ENCODE measurements at places on chromosomes 6 and 20.
A peak's percentile ranks its signal among the peaks of the same experiment; 100 is the strongest.

- peak; percentile 2 for DNase-seq
Measured at GRCh38 chr6:111129013-111129412, 41.7 kb downstream of the SLC16A10 start.

DNA sequence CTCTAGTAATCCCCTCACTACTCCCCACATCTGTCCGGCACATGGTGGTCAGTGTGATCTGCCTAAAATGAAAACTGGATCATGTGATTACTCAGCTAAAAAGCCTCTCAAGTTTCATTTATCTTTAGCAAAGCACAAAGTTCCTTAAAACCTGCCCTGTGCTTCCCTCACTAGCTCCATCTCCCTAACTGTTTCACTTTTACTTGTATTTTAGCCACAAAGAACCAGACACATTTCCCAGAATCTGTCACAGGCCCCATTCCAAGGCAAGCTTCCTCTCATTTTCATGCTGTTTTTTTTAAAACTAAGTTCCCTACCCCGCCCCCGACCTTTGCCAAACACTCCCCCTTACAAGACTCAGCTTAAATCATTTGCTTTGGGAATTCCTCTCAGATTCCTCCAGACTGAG is 8.9 kb upstream of the IGF2R start:
- peak; percentile 25 for DNase-seq

GRCh38 chr6:34531580-34532201 is 24.4 kb downstream of the SPDEF start:
- DNase-seq, result peak; percentile 75

GRCh38 chr20:58639182-58640146 is 11.6 kb upstream of the STX16 start:
- no peak for DNase-seq

DNA sequence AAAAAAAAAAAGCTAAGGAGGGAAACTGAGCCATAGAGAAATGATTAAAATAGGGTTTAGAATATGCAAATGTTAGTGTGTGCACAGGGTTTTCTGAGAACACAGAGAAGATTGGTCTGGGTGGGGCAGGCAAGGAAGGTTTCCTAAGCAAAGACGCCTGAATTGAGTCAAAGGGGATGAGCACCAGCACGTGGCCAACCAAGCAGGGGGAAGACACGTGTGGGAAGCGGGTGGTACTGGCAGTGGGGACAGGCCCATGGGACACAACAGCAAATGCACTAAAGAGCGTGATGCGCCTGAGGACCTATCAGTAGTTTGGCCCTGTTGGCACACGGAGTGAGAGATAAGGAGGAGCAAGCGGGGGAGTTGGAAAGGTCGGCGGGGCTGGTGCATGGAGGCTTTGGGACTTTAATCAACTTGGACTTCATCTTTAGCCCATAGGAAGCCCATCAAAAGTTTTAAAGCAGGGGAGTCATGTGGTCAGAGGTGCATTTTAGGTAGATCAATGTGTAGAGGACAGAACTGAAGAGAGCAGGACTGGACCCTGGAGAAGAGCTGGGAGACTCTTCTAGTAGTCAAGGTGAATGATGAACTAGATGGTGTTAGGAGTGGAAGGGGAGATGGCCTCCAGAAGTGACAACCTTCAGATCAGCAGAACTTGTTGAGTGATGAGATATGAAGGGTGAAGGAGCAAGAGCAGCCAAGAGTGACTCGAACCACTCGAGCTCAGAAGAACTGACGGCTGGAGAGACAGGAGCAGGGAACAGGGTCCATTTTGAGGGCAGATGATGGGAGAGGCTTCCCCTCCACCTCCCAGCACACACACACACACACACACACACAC is 40.2 kb upstream of the MAP3K4 start:
- DNase-seq, result no peak

GRCh38 chr20:18738055-18738454 is 75.5 kb upstream of the SCP2D1 start:
- no peak for DNase-seq

- DNase-seq, result peak; percentile 60
Measured at GRCh38 chr20:12966468-12967085, 42.2 kb upstream of the SPTLC3 start.

- DNase-seq, result no peak
Measured at GRCh38 chr6:157880534-157880933, 57.5 kb downstream of the SNX9 start.

DNA sequence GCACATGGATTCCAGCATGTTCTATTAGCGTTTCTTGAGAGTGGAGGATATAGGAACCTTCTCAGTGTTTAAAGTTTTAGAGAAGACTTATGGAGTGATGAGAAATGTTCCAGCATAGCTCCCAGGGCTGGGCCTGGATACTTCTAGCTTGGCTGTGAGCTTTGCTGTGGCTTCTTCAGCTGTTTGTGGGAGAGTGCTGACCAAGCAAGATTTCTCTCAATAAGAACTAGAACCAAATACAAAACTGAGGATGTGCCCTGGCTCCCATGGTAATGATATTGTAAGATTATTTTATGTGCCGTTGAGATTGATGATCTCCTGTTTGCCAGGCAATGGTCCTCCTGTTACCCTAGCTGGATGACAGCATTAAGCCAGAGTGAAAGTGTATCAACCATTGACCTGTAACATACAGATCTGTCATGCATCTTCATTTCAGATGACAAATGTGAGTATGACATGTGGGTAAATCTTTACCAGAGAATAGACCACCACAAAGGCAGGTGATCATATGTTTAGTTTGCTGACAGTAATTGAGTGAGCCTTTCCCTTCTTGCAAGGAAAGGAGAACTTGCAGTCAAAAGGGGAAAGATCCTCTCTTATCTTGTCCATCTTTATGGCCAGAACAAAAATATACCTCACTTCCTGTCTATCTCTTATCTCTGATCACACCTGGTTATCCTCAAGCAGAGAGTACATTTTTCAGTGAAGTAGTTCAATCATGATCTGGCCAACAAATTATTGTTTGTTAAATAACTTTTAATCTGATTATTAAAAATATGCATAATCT is 180.1 kb downstream of the SLC24A3 start:
- DNase-seq, result no peak

DNA sequence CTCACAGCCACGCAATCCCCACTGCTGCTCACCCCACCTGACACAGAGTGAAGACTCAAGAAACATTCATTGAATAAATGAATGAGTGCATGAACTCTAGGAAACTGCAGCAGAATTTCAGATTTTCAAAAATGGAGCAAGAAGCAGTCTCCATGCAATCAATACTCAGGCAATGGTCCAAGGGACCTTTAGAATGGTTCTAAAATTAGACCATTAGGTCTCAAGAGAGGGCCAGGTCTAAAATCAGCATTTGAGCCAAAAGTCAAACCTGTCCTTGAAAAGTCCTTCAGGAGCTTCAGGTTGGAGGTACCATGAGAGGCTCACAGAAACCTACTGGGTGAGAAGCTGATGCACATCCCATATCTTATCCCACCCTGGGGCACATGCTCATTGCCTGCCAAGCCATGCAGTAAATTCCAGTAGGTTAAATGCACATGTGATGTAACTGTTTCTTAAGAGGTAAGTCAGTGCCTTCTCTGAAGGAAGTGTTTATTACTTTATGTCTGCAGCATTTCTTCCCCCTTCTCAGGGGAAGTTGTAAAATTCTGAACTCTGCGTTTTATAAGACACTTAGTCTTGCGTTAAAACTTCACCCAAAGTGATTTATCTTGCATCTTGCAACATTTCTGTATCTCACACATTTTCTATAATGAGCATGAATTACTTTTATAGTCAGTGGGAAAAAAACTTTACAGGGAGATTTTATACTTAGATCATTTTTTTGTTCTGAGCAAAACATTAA is 126.6 kb downstream of the ADAT2 start:
- DNase-seq, result peak; percentile 34

GRCh38 chr6:28695715-28696114 is 170.0 kb downstream of the GPX5 start:
- DNase-seq, result peak; percentile 34

DNA sequence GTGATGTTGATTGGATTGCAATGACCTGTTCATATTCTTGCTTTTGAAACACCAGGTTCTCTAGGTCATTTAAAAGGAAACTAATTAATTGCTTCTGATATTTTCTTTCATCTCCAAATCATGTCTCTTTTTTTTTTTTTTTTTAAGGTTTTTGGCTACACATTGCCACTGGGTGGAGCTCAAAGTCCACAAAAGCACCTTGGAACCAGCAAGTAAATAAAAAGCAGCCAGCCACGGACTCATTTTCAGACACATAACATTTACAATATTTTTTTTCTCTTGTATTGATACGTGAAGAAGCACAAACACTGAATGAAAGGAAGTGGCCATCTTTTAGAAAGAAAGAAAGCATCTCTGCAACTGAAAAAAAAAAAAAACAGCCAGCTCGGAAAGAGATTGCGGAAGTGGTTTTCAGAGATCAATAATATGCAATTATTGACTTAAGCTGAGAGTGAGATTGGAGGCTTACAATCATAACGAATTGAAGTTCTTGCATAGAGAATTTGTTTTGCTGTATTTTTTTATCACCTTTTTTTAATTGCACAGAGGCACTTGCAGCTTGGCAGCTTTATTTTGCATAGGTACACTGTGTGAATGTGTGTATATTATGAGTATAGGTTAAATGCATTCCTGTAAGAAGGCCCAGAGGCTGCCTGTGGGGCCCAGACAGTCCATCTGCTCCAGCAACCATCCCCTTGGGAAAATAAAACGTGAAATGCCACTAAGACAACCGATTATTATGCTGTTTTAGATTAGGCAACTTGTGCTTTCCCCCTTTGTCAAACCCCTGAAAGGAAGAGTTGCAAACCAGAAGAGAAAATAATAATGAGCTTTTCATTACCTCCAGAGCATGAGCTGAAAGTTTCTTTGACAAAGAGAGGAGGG is 28.2 kb downstream of the CGA start:
- DNase-seq, result peak; percentile 65

- DNase-seq, result no peak
Measured at GRCh38 chr20:63027922-63028389, 21.2 kb upstream of the BHLHE23 start.

DNA sequence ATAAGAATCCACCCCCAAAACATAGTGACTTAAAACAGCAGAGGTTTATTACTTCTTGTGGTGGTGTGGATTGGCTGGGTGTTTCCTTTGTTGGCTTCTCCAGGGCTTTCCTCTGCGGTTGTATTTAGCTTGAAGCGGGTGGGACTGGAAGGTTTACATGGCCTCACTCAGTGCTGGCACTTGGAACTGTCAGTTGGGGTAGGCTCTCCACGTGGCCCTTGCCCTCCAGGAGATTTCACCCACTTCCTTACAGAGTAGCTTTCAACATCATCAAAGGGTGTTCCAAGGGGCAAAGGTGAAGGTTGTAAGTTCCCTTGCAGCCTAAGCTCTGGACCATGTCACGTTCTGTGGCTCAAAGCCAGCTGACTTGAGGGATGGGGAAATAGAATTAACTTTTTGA is 32.5 kb upstream of the NKX2-2 start:
- no peak for DNase-seq

GRCh38 chr20:9180481-9181257 is 111.8 kb downstream of the PLCB4 start:
- DNase-seq, result no peak

- peak; percentile 60 for DNase-seq
Measured at GRCh38 chr20:41339957-41340326, 679 bp upstream of the LPIN3 start.

- no peak for DNase-seq
Measured at GRCh38 chr6:15484140-15484539, 178.7 kb downstream of the DTNBP1 start.

DNA sequence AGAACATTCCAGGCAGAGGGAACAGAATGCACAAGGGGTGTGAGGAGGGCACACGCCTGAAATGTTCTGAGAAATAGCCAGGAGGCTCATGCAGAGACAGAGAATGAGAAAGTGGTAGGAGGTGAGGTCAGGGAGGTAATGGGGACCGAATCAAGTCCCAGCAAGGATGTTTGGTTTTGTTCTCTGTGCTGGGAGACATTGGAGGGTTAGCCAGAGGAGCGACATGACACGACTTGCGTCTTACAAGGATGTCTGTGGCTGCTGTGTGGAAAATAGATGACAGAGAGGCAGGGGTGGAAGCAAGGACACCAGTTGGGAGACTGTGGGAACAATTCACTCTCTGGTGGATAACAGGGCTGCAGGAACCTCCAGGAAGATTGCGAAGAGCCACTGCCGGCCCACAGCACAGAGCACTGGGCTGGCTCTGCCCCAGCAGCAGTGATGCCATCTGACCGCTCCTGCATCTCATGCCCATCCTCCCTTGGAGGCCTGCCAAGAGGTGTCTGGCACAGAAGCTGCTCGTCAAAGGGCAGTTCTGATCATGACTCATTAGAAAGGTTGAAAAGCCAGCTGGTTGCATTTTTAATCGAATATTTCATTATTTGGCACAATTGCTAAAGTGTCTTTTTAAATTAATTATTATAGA is 57.7 kb upstream of the CD83 start:
- DNase-seq, result no peak

- no peak for DNase-seq
Measured at GRCh38 chr20:50393242-50393641, 116.9 kb upstream of the PTPN1 start.

- no peak for DNase-seq
Measured at GRCh38 chr6:124987291-124987690, 25.1 kb downstream of the RNF217 start.

GRCh38 chr6:67629258-67629657 is 1005.8 kb upstream of the ADGRB3 start:
- DNase-seq, result peak; percentile 82

- DNase-seq, result peak; percentile 95
Measured at GRCh38 chr6:3882866-3883265, 33.7 kb downstream of the FAM50B start.

GRCh38 chr20:53174454-53174853 is 202.3 kb downstream of the TSHZ2 start:
- DNase-seq, result no peak

DNA sequence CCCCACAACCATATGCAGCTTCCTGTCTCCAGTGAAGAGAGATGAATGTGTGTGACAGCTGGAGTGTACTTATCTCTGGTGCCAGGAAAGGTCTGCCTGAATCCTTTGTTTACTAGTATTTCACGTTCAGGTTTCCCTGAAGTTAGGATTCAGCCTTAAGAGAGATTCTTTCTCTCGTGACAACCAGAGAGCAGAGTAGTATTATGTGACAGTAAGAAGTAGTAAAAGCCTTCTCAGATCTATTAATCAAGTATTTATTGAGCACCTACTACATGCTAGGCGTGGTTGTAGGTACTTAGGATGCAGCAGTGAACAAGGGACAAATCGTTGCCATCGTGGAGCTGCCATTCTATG is 949 bp downstream of the KIFC1 start:
- DNase-seq, result no peak
